ENCODE measurements at places on chromosomes 4 and X.

GRCh38 chrX:45781901-45782553, 581.4 kb upstream of the DIPK2B start:
- DNase-seq: peak; percentile 60

GRCh38 chr4:109206620-109207019, 95.8 kb downstream of the COL25A1 start:
- DNase-seq: no peak

DNA sequence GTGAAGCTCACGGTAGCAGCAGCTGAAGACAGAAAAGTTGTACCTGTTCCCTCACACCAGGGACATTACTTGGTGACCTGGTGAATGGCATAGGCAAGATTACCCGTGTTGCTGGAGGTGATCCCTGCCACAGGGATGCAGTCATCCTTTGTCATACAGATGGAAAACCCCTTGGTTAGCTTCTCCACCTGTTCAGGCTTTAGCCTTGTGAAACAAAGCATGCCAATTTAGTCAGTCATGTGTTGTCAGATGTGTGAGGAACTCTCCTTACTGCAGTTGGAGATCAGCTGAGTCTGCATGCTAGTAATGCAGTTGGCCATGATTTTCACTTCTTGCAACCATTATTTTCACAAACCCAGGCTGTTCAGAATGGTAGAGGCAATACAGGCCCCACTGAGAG, 41.0 kb downstream of the AMELX start:
- DNase-seq: no peak

- no peak for DNase-seq
Observed at GRCh38 chr4:54723220-54723619, 65.5 kb downstream of the KIT start.

- DNase-seq: no peak
Observed at GRCh38 chr4:189092581-189092980, 848.1 kb upstream of the FRG1 start.

GRCh38 chr4:67401902-67402301, 143.4 kb downstream of the CENPC start:
- DNase-seq: no peak

GRCh38 chrX:67436867-67437266, 107.0 kb upstream of the AR start:
- no peak for DNase-seq

DNA sequence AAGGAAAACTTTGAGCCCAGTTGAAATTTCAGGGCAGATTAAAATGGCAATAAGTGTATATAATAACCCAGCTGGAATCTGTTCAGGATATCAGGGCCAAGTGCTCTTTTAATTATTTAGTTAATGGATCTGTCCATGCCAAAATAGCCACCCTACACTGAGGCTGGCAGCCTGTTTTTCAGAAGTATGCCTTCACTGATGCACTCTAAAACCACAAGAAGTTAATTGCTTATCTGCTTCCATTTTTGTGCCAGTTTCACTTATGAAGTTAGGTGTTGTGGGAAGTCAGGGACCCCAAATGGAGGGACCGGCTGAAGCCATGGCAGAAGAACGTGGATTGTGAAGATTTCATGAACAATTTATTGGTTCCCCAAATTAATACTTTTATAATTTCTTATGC, 960.3 kb downstream of the C4orf33 start:
- no peak for DNase-seq

GRCh38 chr4:40606239-40606767, 23.4 kb downstream of the RBM47 start:
- no peak for DNase-seq

GRCh38 chrX:30831082-30831481, 58.0 kb downstream of the TAB3 start:
- DNase-seq: no peak

DNA sequence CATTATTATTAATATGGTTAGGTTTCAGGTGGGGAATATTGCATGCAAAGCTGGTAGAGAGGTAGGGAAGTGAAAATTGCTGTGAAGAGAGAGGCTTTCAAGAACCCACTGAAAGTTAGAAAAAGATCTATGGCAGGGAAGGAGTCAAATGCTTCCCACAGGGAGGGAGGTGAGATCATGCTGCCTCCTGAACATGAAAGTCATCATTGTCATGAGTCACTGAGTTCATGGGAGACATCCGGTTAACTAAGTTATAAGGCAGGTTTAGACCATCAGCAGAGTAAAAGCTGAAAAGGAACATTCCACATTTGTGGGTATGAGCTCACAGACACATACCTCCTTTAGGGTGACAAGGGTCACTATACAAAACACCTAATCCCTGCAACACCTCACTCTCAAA, 16.2 kb downstream of the GATB start:
- DNase-seq: peak; percentile 33

GRCh38 chr4:139299536-139299935, 1.8 kb upstream of the NAA15 start:
- no peak for DNase-seq

- DNase-seq: no peak
Observed at GRCh38 chrX:17375367-17375636, 302 bp downstream of the NHS start.

- DNase-seq: no peak
Observed at GRCh38 chrX:125378770-125379169, 59.1 kb downstream of the TEX13C start.

GRCh38 chr4:99457270-99457669, 22.1 kb upstream of the ADH7 start:
- DNase-seq: no peak

DNA sequence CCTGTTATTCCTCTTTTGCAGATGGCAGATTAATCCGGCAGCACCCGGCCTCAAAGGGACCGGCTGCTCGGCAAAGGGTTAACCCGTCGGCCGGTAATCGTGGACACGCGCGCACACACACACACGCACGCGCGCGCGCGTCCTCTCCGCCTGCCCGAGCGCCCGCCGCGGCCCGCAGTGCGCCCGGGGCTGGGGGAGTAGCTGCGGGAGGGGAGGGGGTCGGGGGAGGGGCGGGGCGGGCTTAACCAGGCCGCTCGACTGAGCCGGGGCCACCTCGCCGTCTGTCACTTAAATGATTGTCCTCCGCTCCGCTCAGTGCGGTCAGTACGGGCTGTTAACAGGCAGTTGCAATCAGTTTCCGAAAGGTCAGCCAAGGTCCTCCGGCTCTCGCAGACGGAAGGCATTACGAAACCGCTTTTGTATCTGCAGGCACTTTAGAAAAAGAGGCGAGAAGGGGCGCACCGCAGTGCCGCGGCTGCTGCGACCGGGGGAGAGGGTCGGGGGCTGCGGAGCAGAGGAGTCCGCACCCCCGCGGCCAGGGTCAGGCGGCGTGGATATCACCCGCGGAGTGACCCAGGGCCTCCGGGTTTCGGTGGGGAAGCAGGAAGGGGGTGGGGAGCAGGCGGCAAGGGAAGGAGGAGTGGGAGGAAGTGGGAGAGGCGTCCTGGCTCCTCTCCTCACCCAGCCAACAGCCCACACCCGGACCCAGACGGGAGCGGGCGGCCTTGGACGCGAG, 57.3 kb upstream of the BCOR start:
- peak; percentile 88 for DNase-seq

DNA sequence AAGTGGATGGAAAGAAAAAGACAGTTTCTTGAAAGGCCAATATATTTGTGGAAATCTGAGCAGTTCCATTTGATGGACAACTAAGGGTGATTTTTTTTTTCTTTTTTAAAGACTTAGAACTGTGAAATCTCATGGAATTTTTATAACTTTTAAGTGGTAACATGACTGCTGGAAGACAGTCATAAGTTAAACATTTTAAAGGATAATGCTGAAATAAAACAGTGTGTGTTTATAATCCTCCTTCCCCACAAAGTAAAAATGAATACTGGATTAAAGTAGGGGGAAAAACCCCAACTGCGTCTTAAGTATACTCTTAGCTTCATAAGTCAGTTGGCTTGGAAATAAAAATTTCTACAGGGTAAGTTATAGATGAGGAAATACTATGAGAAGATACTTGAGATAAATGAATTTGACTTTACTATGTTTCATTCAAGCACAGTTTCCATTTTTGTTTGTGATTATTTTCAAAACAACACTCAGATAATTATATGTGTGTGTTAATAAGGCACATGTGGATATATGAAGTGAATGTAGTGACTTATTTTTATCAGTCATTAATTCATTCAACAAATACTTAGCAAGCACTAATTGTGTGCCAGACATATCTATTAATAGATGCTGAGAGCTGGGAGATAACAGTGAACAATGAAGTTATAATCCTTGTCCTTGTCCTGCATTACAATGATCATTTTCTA, 129.2 kb upstream of the ETNPPL start:
- no peak for DNase-seq

GRCh38 chr4:23881674-23882337, 8.0 kb downstream of the PPARGC1A start:
- peak; percentile 61 for DNase-seq

DNA sequence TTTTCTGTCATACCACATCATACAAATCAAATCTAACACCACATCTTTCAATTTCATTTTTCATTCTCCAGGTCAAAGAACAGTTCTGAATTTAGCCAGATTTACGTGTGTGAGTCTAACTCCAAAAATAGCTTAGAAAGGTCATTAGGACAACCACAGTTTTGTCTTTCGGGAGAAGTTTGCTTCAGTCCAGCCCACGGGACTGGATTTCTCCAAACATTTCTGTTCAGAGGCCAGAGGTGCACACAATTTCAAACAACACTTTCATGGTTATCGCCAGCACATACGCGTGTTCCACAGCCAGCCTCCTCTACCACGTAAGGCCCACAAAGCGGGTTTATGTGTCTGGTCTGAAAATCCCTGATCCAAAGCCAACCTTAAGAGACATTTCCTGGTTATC, 65.9 kb downstream of the VEGFC start:
- no peak for DNase-seq

GRCh38 chr4:121717680-121718237, 21.0 kb upstream of the ANXA5 start:
- no peak for DNase-seq

GRCh38 chr4:73727685-73728084, 12.7 kb upstream of the CXCL8 start:
- DNase-seq: no peak

GRCh38 chrX:30283456-30284200, 25.6 kb downstream of the NR0B1 start:
- peak; percentile 87 for DNase-seq

- DNase-seq: no peak
Observed at GRCh38 chrX:45758738-45759397, 558.2 kb upstream of the DIPK2B start.

DNA sequence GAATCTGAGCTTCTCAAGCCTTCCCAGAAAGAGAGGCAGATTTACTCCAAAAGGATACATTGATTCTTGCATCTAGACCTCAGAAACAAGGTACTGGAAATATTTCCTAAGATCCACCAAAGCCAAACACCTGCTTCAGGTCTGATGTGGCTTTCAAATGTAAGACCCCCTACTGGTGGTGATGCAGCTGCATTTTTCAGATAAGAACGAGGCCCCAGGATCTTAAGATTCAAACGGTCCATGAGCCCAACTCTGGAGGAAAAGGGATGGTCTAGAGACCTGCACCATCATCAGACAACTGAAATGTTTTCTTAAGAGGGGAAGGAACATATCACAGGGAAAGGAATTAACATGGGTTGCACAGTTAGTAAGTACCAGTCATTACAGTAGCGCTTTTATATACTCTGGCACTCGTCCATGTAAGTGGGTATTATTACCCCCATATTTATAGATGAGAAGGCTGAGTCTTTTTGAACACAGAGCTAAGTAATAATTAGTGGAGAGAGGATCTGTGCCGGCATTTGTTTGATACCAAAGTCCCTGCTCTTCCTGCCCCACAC, 73.7 kb downstream of the LEF1 start:
- no peak for DNase-seq

DNA sequence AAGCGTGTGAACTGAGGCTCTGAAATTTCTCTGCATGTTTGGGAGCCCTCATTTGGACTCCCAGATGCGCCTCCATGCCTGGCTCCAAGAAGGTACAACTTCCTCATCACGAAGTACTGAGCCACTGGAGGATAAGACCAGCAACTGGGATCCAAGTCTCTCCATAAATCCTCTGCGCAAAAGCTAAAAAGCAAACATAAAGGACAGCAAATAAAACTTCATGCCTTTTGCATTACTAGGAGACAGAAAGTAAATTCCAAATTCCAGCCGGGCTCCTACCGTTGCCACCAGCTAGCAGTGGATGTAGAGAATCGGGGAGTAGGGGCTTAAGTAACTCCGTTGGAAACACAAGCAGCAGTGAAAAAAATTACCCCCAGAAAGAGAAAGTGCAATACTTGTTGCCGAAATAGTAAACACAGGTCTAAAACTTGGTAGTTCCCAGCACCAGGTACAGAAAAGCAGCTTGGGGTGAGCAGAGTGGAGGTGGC, 477.1 kb upstream of the TENM3 start:
- no peak for DNase-seq

- DNase-seq: peak; percentile 59
Observed at GRCh38 chr4:69156913-69157312, 57.6 kb downstream of the UGT2B11 start.

DNA sequence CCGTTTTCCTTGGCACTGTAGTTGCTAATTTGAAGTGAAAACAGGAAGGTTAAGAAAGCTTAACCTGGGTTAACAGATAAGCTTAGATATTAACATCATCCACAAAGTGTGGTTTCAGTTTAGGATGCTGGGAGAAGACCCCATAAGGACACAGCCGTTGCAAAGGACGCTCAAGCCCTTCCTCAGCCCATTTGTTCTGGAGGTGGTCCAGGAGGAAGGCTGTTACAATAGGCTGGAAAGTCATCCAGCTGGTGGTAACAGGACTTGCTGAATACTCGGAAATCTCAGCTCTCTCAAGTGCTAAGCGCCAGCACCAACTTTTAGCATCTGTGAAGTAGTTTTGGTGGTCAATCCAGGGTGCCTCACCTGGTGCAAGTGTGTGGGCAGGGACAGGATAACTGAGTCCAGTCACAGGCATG, 14.2 kb downstream of the CHST7 start:
- no peak for DNase-seq

DNA sequence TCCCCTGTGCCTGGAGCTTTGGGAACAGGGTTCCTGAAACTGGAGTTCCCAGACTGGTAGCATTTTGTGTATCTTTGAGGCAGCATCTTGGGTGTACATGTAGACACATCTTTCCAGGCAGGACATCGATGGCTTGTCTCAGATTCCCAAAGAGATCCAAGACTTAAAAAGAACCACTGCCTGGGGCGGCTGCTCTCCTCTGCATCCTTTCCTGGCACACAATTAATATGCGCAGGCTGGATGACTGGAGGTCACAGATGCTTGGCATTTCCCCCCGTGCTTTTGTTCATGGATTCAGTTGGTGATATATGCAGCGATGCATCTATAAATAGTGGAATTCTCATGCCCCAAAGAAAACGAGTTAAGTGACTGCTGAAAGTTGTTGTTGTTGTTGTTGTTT, 80.5 kb downstream of the CLDN34 start:
- no peak for DNase-seq

DNA sequence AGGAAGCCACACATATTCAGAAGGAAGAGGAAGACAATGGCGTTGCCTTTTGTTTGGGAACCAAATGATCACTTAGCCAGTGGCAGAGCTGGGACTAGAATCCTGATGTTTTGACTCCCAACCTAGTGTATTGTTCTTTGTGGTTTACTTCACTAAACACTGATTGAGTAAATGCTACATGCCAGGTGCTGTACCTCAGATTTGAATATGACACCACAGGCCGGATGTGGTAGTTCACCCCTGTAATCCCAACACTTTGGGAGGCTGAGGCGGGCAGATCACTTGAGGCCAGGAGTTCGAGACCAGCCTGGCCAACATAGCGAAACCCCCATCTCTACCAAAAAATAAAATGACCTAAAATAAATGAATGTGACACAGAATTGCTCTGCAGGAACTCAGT, 8.4 kb downstream of the NDUFA1 start:
- DNase-seq: no peak

- DNase-seq: peak; percentile 79
Observed at GRCh38 chrX:118823263-118824172, at the start of gene ZCCHC12. Gene ZCCHC12 (plus strand): TSS chrX:118823824. CDS start chrX:118825245, 1,421 bp downstream.

- peak; percentile 33 for DNase-seq
Observed at GRCh38 chr4:37014584-37014983, 230.0 kb upstream of the NWD2 start.
